CD4-positive, alpha-beta T cell treated with Interleukin-17A for 1 hour (primary cell): ENCODE measurements at places on chromosomes 1 and 21.

- no peak for DNase-seq
These were observed 39.9 kb downstream of the STUM start for GRCh38 chr1:226588484-226588883.

DNA sequence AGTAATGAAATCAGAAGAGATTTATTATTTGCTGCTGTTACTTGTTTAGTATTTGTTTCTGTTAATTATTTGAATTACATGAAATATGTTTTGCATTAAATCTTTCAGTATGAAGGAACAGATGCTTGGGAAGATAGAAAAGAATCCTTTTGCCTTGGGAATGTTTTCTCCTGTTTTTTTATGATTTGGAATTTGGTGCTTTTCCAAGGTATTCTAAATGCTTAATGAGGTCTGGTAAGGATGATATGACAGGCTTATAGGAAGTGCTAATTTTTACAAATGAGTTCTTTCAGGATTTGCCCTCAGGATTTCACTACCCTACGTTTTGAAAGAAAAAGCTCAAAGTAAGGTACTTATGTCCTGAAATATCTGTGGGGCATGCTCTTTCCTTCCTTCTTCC, 25.6 kb upstream of the ST6GALNAC3 start:
- no peak for DNase-seq

- peak; percentile 24 for DNase-seq
These were observed 52.7 kb downstream of the VWA5B1 start for GRCh38 chr1:20343149-20343937.

DNA sequence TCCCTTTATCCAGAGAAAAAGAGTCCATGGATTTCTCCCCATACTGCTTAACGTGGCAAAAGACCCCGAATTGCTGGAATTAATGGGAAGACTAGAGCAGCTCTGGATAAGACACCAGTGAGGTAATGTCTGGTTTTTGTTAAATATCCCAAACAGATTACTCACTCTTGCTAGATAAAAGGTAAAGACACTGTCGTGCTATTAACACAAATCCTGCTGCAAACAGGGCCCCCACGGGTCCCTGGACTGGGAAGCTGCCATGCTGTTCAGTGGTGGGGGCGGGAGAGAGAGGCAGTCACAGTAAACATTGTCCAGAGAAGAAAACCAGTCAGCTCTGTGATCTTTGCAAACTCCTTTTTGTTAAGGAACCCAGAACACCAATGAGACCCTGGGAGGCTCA, 15.2 kb upstream of the SRP9 start:
- no peak for DNase-seq

- DNase-seq, result no peak
These were observed 38.6 kb upstream of the WLS start for GRCh38 chr1:68270951-68271350.

- no peak for DNase-seq
These were observed 90.0 kb upstream of the LYPLAL1 start for GRCh38 chr1:219083631-219084030.

DNA sequence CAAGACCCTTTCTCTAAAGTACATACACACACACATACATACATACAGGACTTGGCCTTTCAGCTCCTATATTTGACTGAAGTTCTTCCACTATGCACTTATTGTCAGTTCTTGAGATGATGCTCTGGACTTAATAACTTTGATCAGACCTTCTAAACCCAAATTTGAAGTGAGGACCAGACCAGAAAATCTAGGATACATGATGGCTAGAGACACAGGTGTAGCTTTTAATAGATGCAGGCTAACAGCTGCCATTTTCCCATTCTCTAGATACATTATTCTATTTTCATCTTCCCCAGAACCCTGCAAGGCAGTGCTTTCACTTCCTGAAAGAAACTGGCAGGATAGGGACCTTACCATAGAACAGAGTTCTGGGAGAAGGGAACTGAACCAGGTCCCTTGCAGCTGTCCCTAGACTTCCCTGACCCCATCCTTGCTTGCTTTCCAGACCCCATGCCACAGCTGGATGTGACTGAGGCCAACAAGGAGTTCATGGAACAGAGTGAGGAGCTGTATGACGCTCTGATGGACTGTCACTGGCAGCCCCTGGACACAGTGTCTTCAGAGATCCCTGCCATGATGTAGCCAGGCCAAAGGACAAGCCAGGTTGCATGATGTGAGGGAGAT, 14.9 kb upstream of the RAB42 start:
- peak; percentile 11 for DNase-seq

DNA sequence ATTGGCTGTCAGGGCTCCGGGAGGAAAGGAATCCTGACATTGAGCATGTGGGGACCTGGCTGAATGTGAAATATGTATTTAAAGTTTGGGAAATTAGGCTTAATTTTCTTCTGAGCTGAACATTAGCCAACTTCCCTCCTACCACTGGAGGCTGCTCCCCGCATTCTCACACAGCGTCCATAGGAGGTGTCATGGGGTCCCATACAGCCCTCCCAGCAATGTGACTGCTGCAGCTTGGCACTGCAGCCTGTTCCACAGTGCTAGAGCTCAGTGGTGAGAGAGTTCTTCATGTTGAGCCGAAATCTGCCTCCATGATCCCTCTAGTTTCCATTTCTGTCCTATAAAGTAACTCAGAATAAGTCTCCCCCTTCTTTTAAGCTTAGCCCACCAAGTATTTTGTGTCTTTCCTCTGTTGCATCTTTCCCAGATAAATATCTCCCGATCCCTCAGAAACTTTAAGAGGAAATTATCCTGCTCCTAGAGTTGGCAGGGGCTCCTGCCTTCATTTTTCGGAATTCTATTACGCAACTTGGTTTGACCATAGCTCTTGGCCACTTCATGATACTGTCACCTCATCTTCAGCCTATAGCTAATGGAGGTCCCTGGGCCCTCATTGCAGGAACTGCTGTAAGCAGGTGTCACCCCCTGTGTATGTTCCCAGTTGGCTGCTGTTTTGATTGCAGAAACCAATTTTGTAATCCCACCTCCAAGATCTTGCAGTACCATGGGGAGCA, 2.0 kb downstream of the FCRL6 start:
- no peak for DNase-seq

DNA sequence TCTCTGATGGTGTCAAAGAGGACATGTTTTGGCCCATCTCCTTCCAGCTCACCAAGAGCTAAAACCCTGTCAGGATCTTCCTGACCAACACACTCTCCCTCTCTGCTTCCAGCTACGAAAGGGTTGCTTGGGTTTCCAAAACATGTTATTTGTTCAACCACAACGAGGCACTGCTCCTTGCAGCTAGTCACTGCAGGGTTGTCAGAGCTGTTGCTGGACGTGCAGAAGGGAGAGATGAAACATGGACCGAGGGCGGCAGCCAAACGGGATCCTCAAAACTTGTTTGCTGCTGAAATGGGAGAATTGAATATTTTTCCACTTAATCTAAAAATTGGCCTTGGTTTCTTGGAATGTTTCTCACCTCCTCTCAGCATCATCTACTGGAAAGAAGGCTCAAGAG, 12.4 kb downstream of the ZBTB18 start:
- DNase-seq, result no peak
